Left renal pelvis (tissue), 4 donors: ENCODE measurements at places on chromosomes 4 and X.

DNA sequence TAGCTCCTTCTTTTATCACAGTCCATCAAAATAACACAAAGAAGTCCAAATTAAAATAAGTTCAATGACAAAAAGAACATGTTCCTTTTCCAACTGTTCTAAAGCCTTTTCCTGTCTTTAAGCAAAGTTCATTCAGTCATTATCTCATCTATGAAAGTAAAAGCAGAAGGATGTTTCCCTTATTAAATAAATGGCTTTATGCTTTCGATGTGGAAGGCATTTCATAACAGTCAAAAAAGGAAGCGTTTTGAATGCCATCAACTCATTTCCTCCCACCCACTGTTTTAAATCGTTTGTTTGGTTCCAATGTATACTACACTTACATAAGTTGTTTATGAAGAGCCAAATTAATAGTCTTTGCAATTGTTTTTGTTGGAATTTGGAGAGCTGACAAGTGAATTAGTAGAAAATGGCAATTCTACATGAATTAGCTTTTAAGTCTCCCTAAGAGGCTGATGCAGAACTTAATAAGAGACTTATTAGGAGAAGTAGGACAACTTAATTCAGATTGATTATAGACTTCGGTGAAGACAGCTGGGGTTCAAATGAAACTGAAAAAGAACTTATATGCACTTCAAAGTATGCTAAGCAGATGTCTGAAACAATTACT, 392.6 kb upstream of the FTHL17 start:
- DNase-seq, result no peak

DNA sequence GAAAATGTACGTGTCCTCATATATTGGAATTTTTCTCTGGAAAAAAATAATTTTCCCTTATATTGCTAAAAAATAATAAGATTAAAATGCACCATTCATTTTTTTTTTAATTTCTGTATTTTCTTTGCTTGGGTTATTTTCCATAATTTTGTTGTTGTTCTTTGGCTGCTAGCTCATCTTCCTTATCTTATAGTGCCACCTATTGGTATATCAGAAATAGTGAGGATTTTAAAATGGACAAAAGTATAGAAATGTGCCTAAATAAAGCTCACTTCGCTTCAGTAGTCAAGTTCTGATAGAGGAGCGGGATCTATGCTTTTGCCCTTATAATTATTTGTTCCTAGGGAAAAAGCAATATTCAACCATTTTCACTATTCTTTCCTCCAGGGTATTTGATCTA, 134.8 kb downstream of the NAP1L3 start:
- no peak for DNase-seq

GRCh38 chr4:121932212-121932974, 19.5 kb downstream of the TRPC3 start:
- no peak for DNase-seq

DNA sequence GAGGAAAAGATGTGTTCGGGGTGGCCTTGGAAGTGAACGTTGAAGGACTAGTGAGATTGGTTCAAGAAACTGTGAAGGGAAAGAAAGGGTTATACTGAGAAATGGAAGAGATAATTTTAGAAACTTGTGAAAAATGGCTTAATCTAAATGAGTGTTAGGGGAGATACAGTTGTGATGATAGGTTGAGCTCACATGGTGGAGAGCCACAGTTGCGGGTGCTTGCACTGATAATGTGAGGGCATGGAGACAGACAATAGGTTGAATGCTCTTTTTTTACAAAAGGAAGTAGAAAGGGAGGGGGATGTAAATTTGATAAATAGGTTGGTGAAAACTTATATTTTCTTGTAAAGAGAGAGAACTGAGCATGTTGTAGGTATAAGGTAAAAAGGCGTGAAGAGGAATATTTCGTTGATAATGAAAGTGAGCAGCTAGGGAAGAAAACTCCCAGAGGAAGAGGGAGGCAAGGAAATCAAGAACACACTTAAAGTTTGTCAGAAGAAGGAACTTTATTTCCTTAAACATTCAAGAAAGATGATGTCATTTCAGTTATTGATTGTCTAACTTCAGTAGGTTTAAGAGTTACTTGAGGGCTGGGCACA, 8.2 kb downstream of the AREG start:
- DNase-seq, result no peak
